CD4-positive, alpha-beta T cell treated with Interleukin-21 for 1 hour (primary cell): ENCODE measurements at places on chromosomes 2 and 18.

DNA sequence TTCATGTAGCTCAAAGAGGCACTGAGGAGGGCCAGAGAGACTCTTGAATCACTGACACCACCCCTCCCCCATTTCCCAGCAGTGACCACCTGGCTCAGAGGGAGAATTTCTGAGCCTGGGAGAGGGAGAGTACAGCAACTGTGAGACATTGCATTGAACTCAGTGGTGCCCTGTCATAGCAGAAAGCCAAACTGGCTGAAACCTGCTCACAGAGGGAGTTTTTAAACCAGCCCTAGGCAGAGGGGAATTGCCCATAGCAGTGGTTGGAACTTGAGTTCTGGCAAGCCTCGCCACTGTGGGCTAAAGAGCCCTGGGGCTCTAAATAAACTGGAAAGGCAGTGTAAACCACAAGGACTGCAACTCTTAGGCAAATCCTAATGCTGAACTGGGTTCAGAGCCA lies 243.1 kb downstream of the ADCYAP1 start:
- DNase-seq: no peak

DNA sequence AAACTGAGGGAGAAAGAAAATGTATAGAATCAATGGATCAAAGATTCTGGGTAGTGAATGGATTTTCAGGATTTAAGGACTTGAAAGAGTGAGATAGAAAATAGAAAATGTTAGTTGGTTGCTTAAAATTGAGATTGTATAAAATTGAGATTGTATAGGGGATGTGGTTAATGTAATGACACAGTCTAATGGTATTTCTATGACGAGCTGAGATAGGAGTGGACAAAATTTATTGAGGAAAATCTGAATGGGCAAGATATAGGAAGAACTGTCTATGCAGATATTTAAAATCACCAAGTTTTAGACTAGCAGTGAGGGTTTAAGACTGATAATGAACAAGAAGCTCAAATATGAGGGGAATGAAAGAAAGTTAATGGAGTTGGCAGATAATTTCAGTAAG lies 406.6 kb downstream of the NYAP2 start:
- DNase-seq: no peak

- no peak for DNase-seq
Measured at GRCh38 chr2:134601264-134601663, 117.5 kb downstream of the TMEM163 start.

DNA sequence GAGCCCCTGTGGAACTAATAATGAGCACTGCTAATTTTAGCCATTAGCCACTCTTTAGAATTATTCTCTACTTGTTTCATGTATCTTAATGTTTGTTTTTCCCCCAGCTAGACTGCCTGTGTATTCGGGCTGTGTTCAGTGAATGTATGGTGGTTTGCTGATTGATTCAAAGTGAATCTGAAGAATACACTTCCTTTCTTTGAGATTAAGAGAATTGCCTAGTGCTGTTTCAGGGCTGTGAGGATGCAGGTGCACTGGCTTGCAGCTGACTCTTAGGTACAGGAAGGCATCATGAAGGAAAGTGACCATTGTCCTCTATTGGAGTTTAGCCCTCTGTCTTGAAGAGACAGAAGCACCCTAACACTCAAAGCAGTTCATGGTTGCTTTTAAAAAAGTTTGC lies 138.7 kb downstream of the CERS6 start:
- no peak for DNase-seq

DNA sequence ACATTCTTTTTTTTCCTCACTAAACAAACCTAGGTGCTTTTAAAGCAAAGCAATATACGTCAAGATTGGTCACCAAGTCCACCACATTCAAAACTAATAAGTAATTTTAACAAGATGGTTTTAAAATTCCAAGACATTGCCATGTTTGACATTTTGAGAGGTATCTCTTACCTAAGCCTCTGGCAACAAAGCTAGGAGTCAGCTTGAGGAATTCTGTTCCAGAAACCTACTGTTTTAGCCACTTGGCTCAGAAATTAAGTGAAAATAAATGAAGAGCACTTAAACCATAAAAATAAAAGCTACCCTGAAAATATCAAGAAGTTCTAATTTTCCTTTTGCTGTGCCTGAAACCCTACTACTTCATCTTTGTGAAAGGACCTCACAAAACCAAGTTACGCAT lies 30.0 kb upstream of the CHMP3 start:
- no peak for DNase-seq

- DNase-seq: no peak
Measured at GRCh38 chr18:22912835-22913234, 20.3 kb upstream of the RBBP8 start.

- DNase-seq: no peak
Measured at GRCh38 chr18:60331890-60332289, 40.7 kb downstream of the MC4R start.

DNA sequence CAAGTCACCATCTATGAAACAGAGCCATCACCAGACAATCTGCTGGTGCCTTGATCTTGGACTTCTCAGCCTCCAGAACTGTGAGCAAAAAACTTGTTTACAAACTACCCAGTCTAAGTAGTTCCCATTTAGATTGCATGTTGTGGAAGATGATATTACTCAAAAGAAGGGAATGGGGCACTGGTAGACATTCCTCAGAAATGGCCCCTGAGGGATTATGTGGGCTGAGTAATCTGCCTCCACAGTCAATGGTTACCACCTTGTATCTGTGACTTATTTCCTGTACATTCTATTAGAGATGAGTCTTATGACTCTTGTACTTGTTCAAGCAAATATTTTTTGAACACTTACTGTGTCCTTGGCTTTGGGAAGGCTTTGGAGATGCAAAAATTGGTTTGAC lies 160.4 kb downstream of the NUP35 start:
- no peak for DNase-seq

DNA sequence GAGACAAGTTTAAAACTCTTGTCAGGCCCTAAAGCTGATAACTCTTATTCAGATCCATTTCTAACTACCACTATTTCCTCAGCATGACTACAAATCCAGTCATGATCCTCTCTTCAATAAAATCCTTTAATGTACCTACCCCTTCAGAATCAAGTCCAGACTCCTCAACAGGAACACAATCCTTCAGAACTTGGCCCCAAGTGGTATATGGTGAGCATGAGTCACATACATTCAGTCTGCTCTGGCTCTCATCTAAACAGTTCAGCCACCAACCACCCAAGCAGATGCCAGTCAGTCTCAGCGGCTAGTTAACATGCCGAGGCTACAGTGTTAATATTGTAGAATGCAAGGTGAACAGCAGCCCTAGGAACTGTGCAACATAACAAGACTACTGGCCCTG lies 9.7 kb downstream of the LMAN2L start:
- no peak for DNase-seq

DNA sequence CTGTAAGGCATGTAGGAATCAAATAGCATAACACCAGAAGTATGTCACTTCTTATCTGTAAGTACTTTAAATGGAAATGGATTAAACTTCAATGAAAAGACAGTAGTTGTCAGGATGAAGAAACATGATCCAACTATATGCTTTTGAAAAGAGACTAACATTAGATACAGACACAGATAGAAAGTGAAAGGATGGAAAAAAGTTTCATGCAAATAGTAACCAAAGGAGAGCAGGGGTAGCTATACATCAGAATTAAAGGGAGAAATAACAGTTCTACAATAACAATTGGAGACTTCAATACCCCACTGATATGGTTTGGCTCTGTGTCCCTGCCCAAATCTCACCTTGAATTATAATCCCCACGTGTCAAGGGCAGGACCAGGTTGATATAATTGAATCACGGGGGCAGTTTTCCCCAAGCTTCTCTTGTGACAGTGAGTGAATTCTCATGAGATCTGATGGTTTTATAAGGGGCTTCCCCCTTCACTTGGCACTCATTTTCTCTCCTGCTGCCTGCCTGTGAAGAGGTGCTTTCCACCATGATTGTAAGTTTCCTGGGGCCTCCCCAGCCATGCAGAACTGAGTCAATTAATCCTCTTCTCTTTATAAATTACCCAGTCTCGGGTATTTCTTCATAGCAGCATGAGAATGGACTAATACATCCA lies 205.4 kb upstream of the CDH2 start:
- no peak for DNase-seq

- DNase-seq: no peak
Measured at GRCh38 chr2:95106081-95106480, 15.5 kb downstream of the MRPS5 start.

GRCh38 chr2:29388071-29388470 lies 272.9 kb downstream of the CLIP4 start:
- no peak for DNase-seq

DNA sequence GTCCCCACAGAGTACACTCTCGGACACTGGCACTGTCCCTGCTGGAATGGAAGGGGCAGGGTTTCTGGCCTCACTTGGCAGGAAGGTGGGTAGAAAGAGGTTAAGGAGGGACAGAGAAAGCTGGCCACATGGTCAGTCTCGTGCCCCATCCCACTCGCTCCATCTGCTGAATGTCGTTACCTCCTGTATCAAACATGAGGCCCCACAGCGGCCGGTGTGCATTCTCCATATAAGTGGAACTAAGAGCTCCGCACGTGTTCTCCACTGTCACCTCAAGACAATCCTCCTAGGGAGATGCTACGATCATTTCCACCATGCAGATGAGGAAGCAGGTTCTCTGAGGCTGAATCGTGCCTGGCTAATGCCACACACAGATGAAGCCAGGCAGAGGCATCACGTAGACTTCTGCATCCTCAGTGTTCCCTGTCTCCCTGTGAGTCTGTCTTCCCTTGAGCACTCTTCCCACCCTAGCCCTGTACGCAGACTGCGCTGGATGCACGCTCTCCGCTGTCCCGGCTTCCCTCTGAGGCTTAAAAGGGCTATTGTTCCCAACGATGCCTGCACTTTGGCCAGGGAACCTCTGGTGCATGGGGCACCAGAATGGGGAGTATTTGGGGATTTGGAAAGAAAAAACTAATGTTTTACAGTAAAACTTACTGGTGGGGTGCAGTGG lies 35.1 kb downstream of the MAL start:
- no peak for DNase-seq
